ENCODE measurements at places on chromosomes 16 and 17. TPM values are rescaled to one million over a fixed set of nuclear protein-coding genes. Genes with fewer than 3 reads are reported as not detected.

The SLC47A2 gene
- total RNA-seq = not detected

The TMEM238L gene
- total RNA-seq = not detected

DNA sequence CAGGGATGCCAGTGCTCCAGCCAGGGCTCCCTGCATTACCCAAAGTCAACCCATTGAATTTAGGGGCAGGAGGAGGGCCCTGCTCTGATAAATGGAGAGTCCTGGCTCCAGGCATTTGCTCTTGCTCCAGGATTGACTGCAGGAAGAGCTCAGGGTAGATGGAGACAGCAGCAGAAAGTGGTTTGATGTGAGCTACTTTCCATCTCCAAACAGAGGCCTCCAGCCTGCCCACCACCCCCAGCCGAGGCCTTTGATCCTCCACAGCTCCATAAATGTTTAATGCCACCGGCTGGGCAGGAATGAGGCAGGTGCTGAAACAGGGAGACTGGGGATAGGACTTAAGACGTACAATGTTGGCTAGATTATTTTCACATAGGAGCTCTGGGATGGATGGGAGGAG lies 4.3 kb upstream of the SEZ6 start:
- H3K36me3 ChIP-seq = no peaks in the 10 kb centered on the region
- peaks cover 59% of the 10 kb centered on the region for H3K4me1 ChIP-seq
- H3K4me3 ChIP-seq = no peak overlapping the region
- H3K27me3 ChIP-seq = peaks cover 31% of the 10 kb centered on the region
- DNase-seq = no peak

The TMEM208 gene
- total RNA-seq = 18.4 TPM

DNA sequence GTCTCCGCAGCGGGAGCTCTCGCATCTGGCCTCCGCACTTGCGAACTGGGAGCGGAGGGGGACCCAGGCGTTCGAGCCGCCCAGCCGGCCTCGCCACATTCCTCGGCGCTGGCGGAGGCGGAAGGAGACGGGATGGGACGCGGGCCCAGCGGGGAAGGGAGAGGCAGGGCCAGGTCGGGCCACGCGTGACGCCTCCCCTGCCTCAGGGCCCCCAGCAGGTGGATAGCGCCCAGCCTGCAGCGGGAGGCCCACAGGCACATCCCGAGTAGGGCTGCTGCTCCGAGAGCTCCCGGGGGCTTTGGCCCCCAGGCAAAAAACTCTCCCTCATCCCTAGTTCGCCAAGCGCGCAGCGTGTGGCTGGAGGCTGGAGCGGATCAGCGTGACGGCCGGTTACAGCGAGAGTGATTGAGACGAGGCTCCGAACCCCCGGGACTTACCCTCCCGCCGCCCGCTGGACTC lies 800 bp downstream of the PLEKHH3 start:
- DNase-seq = peak; percentile 48
- H3K4me3 ChIP-seq = peak overlapping the region; percentile 92
- H3K36me3 ChIP-seq = no peaks in the 10 kb centered on the region
- H3K27me3 ChIP-seq = peaks cover 65% of the 10 kb centered on the region
- peaks cover 46% of the 10 kb centered on the region for H3K4me1 ChIP-seq

DNA sequence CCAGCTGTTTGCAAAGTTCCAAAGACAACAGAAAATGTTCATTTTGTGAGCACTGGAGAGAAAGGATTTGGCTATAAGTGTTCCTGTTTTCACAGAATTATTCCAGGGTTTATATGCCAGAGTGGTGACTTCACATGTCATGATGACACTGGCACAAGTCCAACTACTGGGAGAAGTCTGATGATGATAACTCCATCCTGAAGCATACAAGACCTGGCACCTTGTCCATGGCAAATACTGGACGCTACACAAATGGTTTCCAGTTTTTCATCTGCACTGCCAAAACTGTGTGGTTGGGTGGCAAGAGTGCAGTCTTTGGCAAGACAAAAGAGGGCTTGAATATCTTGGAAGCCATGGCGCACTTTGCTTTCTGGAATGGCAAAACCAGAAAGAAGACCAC lies 385.0 kb downstream of the CDH11 start:
- H3K4me3 ChIP-seq = no peak overlapping the region
- H3K4me1 ChIP-seq = no peaks in the 10 kb centered on the region
- H3K36me3 ChIP-seq = no peaks in the 10 kb centered on the region
- no peak for DNase-seq
- no peaks in the 10 kb centered on the region for H3K27me3 ChIP-seq

Data from GM23338 (cell line).